Stimulated activated CD4-positive, alpha-beta T cell treated with anti-CD3 and anti-CD28 coated beads, Interleukin-12 subunit alpha, Interleukin-12 subunit beta, amount 100 ng/mL, for 48 hours (primary cell): ENCODE measurements at places on chromosomes 12 and 14.

GRCh38 chr14:30180219-30180618 lies 252.6 kb upstream of the PRKD1 start:
- DNase-seq = no peak

GRCh38 chr12:72241552-72241951 lies 30.6 kb upstream of the TRHDE start:
- no peak for DNase-seq

GRCh38 chr14:37036669-37037341 lies 135.6 kb downstream of the SLC25A21 start:
- DNase-seq = no peak

DNA sequence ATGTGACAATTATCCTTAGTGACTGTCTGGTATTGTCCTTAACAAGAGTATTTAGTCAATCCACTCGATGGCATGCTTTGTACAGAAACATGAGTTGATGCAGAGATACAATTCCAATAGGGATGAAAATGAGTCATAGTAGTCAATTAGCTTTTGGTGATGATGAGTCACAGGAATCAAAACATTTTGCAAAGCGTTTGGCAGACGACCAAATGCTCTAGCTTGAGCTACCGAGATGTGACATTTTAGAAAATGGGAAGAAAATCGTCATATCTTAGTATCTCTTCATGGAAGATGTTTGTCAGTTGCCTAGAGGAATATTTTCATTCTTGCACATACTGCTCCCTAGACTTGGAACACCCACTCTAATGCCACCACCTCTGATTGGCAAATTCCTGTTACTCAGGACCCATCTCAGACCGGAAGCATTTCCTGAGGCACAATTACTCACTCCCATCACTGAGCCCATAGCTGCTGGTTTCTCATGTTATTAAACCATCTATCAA lies 95.0 kb downstream of the LMNTD1 start:
- DNase-seq = no peak

GRCh38 chr12:8818526-8818925 lies 3.9 kb upstream of the A2ML1 start:
- DNase-seq = no peak

GRCh38 chr12:119902084-119902509 lies 25.0 kb upstream of the CIT start:
- peak; percentile 75 for DNase-seq

- DNase-seq = no peak
Observed at GRCh38 chr12:80692114-80692513, 15.3 kb upstream of the MYF6 start.

GRCh38 chr12:7634561-7634960 lies 31.1 kb downstream of the APOBEC1 start:
- DNase-seq = no peak

DNA sequence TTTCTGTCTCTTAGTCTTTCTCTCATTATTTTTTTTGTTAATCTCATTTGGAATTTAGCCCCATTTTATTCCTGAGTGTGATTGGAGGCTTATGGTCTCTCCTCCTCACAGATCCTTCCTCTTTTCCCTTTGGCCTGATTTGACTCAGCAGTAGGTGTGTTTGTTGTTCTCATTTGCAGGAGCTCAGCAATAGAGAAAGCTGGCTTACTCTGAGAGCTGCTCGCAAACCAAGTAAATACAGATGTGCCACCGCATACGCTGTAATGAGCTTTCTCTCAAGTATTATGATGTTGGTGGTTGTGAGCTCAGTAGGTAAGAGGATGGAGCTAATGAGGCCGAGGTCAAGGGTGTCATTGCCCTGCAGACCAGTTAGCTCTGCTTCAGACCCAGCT lies 206.5 kb downstream of the ETV6 start:
- no peak for DNase-seq

GRCh38 chr12:91567100-91567485 lies 384.5 kb upstream of the DCN start:
- no peak for DNase-seq

GRCh38 chr14:31543969-31544799 lies 17.0 kb upstream of the NUBPL start:
- DNase-seq = no peak

GRCh38 chr14:93063393-93063792 lies 52.3 kb downstream of the ITPK1 start:
- DNase-seq = no peak

- no peak for DNase-seq
Observed at GRCh38 chr14:58584383-58584782, 53.4 kb upstream of the DACT1 start.

- DNase-seq = no peak
Observed at GRCh38 chr12:51017452-51017851, 8.7 kb downstream of the SLC11A2 start.

DNA sequence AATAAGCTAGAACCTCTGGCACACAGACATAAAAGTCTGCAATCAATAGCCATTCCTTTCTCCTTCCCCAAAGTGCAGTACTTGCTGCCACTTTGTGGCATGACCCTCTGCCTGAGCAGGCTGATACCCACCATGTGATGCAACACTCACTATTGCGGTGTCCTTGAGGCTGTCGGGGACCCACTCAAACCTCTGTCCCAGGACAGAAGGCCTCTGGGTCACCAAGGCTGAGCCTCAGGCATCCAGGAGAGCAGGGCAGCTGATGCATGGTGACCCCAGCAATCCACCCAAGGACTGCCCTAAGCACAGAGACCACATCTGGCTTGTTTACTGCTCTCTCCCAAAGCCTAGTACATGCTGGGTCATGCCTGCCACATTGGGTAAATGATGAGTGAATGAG lies 114.2 kb downstream of the DPF3 start:
- DNase-seq = no peak

- no peak for DNase-seq
Observed at GRCh38 chr12:53624956-53625355, 1.2 kb downstream of the ATF7 start.

- DNase-seq = no peak
Observed at GRCh38 chr12:6182279-6182898, 17.8 kb upstream of the CD9 start.

- no peak for DNase-seq
Observed at GRCh38 chr12:58981961-58982360, 61.7 kb upstream of the LRIG3 start.

DNA sequence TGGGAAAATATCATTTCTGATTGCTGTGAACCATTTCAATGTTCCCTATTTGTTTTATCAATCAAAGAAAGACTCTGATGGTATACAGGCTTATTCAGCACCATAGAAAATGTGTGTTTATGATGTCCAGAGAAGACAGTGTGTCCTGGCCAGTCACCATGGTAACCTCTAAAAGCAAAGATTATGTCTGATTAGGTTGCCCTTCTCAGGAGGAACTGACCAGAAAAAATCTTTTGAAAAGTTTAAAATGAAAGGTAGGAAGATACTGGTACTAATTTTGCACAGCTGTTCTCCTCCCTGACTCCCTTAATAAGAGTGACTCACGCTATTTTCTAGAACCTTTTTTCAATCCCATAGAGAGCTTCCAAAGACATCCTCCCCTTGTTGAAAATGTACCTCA lies 391.8 kb upstream of the DCN start:
- DNase-seq = no peak

DNA sequence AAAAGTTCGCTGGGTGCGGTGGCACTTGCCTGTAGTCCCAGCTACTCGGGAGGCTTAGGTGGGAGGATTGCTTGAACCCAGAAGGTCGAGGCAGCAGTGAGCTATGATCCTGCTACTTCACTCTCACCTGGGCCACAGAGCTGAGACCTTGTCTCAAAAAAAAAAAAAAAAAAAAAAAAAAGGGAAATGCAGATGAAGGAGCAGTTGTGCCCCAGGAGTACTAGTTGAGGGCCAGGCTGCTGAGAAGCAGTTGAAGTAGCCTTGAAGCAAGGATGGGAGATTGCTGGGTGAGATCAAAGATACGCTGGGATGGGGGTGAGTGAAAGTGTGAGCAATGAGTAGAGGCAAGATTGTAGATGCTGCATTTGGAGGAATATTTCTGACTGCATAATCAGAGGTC lies 93.4 kb upstream of the DNM1L start:
- no peak for DNase-seq

DNA sequence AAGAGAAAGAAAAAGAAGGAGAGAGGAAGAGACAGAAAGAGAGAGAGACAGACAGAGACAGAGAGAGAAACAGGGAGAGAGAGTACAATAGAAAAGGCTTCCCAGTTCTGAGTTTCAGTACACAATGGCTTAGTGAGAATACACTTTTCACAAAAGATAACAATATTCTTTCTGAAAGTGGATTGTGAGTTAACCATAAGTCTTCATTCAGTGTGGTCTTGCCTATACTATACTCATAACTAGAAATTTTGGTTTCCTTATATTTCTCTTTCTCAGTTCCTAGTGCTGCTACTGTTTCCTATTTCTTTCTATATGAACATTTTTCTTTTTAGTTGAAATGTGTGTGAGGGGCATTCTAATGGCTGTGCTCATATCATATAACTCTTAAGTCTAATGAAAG lies 9.3 kb downstream of the CD163L1 start:
- DNase-seq = no peak

GRCh38 chr14:73460691-73461127 lies 2.4 kb upstream of the NUMB start:
- no peak for DNase-seq

- DNase-seq = no peak
Observed at GRCh38 chr14:84432676-84433075, 1097.3 kb upstream of the FLRT2 start.

- no peak for DNase-seq
Observed at GRCh38 chr12:20409607-20410377, 41.5 kb downstream of the PDE3A start.

GRCh38 chr12:56071648-56072047 lies 8.3 kb upstream of the ERBB3 start:
- no peak for DNase-seq

DNA sequence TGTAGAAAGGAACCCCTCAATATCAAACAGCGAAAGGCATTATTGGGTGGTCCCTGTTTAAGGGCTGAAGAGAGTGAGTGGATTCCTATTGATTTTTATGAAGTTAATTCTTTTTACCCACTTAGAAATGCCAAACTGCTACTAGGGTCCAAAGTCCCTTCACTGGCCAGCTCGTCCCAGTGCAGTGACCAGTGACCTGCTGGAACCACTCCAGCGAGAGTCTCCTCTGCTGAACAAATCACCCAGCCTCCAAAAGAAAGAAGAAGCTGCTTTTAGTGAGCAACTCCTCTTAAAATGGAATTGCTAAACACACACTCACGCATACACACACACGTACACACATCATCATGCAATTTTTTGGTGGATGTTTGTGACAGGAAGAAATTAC lies 198.2 kb upstream of the PLEKHG7 start:
- DNase-seq = no peak

GRCh38 chr12:107242189-107242588 lies 148.8 kb upstream of the CRY1 start:
- DNase-seq = no peak

DNA sequence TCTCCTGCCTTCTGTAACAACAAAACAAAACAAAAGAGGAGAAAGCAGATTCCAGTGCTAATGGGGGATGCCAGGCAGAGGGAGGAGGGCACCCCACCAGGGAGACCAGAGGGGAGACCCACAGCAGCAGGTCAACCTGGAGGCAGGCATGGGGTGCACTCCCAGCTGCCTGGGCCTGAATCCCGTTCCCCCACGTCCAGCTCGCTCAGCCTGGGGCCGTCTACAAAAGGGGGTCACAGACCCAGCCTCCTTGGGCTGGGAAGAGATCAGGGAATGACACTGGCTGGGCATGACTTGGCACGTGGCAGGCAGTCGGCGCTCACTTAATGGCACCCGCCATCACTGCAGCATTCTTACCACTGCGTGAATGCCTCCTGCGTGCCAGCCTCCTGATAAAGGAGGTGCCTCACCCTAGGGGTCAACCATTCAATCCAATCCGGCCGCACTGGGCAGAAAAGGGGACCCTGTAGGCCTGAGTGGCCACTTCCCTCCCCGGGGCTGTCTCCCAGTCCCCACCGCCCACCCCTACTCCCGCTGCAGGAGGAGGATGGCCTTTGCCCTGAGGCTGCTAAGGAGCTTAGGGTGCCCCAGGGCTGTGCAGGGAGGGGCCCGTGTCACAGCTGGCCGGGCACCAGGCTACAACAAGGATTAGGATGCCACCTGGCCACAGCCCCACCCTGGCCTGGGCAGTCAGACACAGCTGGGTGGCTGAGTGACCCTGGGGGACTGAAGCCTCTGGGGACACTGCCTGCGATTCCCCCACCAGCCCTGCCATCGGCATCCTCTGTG lies 87.5 kb downstream of the NCOR2 start:
- no peak for DNase-seq
